ENCODE measurements at places on chromosomes 6 and 20.

DNA sequence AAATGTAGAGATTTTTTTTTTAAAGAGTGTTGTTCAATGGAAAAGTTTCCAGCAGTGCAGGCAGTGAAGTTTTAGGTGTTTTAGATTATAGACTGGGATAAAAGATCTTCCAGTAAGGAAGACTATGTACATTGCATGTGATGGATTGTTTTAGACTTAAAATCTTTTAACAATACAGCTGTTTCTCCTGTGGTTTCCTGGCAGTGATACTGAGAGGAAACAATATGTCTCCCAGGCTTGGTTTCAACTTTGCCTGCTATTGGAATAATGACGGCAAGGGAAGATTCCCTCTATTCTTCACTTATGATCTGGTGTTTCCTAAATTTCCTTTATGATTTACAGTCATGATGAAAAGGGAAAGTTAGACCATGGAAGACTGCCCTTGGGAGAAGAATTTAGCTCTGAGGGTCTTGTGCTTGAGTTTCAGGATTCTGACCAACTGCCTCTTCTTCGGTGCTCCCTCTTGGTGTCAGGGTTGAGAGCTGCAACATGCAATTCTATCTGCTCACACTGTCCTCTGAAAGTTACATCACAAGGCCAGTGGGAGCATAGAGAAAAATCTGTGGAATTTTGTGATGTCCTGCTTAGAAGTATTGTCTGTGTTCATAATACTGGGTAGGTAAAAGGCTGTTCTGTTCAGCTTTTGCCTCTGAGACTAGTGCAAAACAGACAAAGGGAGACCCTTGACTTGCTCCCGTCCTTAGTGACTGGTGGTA is 262.8 kb upstream of the MAN1A1 start:
- DNase-seq: no peak

- DNase-seq: no peak
Measured at GRCh38 chr6:55917751-55918415, 42.5 kb upstream of the BMP5 start.

DNA sequence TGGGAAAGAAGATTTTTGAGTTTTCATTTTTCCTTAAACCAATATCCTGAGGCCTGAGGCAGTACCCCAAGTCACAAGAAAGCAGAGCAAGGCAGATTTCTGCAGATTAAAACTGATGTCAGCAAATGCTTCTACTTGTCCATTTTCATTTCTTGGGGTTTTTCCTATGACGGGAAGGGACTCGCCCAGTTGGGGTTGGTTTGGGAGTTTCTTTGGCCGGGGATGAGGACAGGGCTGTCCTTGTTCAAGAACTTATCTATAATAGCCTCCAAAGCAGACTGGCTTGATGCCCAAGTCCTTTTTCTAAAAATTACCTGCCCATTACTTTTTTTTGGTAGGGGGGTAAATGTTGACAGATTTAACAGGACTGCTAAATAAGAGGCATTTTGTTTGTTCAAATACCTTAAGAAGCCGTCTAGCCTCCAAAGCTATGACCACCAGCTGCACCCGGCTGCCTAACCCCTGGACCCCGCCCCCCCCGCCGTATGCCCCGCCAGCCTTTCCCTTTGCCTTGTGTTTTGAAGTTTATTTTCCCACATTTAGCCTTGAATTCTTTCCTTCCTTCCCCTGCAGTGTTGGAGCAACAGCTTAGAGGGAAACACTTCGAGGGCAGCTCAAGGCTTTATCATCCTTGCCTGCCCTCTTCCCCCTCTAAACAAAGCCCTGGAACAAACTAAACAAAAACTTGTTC is 2.5 kb downstream of the KCNK5 start:
- no peak for DNase-seq

GRCh38 chr6:15400572-15401004 is 154.7 kb downstream of the JARID2 start:
- DNase-seq: peak; percentile 61

GRCh38 chr20:35146299-35146919 is 727 bp downstream of the EDEM2 start:
- DNase-seq: peak; percentile 71

- peak; percentile 46 for DNase-seq
Measured at GRCh38 chr20:23446505-23446904, 6.2 kb downstream of the CST11 start.

- no peak for DNase-seq
Measured at GRCh38 chr20:21920211-21920610, 214.7 kb downstream of the PAX1 start.

DNA sequence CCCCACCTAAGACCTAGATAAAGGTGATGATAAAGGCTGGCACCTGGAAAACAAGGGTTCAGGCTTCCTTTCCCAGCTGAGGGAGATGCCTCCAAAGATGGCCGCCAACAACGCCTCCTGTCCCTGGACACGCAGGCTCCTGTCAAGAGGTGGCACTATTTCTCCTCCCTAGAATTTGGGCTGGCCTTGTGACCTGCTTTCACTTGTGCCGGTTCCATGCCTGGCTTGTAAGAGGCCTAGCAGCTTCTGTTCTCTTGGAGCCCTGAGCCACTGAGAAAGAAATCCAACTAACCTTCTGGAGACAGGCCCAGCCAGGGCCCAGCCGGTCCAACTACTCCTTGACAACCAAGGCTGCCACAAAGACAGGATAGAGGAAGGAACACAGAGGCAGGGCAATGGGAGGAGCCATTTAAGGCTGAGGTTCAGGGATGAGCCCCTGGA is 60.2 kb upstream of the RALY start:
- DNase-seq: peak; percentile 52

- DNase-seq: peak; percentile 85
Measured at GRCh38 chr20:24917797-24918578, 31.1 kb upstream of the CST7 start.

- DNase-seq: no peak
Measured at GRCh38 chr20:56859801-56860261, 230.7 kb downstream of the TFAP2C start.

GRCh38 chr6:18280084-18280483 is 15.8 kb upstream of the DEK start:
- DNase-seq: no peak

GRCh38 chr6:108998485-108998884 is 96.2 kb downstream of the SESN1 start:
- no peak for DNase-seq

- DNase-seq: no peak
Measured at GRCh38 chr6:32097364-32097763, 11.8 kb downstream of the TNXB start.

- no peak for DNase-seq
Measured at GRCh38 chr6:165939601-165940290, 227.9 kb downstream of the TBXT start.

GRCh38 chr6:90033746-90034271 is 139.5 kb downstream of the GJA10 start:
- DNase-seq: no peak

GRCh38 chr6:52826513-52826912 is 14.1 kb downstream of the GSTA5 start:
- no peak for DNase-seq

- peak; percentile 54 for DNase-seq
Measured at GRCh38 chr20:6074145-6074561, 20.3 kb upstream of the LRRN4 start.

DNA sequence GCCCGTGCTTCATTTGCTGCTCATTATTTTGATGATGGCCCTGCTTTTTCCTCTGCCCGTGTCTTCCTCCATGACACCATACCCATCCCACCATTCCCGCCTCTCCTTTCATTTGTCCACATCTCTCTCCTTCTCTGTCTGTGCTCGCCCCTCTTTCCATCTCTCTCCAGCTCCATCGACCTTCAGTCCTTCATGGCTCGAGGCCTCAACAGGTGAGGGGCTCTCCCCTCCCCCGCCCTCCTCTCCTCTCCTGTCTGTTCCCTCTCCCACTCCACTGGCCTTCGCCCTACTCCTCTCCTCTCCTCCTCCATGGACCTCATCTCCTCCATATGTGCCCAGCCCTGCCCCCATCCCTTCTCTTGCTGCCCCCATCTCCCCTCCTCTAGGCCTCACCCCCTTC is 12.1 kb upstream of the ZBTB9 start:
- no peak for DNase-seq

- no peak for DNase-seq
Measured at GRCh38 chr6:11613858-11614257, 76.3 kb downstream of the TMEM170B start.

GRCh38 chr6:166556863-166557322 is 29.6 kb downstream of the RAMACL start:
- DNase-seq: no peak

DNA sequence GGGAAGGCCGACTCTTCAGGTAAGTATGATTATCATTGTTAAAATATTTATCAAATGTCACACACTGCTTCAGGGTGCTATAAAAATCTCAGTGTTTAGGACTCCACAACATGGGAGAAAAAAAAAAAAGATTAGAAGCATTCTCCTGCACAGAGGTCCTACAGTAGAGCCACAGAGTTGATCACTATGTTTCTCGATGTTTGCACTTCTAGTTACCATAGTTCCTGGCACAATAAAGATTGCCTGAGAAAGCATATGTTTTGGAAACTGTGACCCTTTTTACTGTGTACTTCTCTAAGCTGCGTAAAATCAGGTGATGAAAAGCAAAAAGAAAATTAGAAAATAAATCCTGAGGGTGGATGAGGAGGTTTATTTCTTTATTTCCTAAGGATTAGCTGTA is 269.9 kb upstream of the SYNCRIP start:
- no peak for DNase-seq

DNA sequence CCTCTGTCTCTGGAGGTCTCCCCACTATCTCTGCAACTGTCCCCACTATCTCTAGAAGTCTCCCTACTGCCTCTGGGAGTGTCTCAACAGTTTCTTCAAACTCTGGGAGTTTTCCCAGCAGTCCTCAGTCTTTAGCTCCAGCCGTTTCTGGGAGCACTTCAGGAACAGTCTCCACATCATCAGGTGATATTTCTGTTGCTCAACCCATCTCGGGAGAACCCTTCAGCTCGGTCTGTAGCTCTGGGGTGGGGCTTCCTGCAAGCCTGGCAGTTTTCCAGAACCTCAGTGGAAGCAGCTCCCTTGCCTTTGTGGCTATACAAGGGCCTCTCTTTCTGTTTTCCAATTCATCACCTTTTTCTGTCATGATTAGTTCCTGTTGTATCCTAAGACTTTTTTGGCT is 3.0 kb upstream of the SFTA2 start:
- DNase-seq: no peak

- DNase-seq: no peak
Measured at GRCh38 chr20:53567379-53567917, 26.2 kb downstream of the ZNF217 start.

DNA sequence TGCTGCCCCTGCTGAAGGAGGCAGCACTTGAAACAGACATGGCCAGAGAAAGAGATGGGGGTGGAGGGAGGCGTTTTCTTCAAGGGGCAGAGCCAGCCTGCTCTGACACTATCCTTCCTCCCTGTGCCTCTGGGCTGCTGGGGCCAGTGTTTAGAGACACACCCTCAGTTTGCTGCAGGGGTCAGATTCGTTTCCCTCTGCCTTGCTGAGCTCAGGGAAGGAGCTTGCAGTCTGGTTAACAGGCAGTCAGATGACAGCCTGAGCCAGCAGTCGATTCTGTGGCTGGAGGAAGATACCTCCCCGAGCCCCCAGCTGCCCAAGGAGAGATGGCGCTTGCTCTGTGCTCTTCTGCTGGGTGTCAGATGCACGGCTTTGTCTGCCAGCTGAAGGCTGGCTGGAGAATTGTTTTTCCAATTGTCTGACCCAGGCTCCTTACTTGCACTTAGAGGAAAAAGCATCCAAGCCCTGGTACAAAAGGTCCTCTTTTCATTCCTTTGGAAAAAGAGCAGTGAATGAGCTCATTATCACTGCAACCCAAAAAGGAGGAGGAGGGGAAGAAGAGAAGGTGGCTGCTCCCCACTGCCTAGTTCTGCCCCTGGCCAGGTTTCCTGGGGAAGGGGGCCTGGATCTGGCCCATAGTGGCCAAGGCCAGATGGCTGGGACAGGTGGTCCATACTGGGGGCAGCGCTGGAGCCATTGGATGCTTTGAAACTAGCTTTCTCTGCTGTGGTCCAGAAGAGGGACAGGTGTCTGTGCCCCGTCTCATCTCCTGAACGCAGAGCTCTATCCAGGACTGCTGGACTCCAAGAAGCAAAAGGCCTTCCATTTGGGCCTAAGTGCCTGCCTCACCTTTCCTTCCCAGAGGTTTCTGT is 88.2 kb downstream of the TCP11 start:
- no peak for DNase-seq

GRCh38 chr6:106103728-106104109 is 17.6 kb downstream of the PRDM1 start:
- no peak for DNase-seq

- DNase-seq: no peak
Measured at GRCh38 chr6:89836639-89837222, 7.1 kb downstream of the CASP8AP2 start.

DNA sequence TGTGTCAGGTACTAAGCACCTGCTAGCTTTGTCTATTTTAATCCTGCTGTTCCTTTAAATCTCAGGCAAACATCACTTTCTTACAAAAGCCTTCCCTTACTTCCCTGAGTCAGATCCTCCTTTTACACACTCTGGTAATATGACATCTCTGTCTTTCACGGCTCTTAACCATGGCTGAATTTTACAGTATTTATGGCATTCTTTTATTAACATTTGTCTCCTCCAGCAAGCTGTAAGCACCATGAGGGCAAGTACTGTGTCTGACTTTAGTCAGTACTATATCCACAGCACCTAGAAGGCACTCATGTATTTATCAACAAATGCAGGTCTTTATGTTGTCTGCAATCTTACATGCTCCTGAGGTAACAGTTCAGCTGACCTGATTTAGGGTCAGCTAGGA is 33.7 kb upstream of the HBS1L start:
- no peak for DNase-seq

- no peak for DNase-seq
Measured at GRCh38 chr20:45850926-45851325, 6.3 kb downstream of the ACOT8 start.

DNA sequence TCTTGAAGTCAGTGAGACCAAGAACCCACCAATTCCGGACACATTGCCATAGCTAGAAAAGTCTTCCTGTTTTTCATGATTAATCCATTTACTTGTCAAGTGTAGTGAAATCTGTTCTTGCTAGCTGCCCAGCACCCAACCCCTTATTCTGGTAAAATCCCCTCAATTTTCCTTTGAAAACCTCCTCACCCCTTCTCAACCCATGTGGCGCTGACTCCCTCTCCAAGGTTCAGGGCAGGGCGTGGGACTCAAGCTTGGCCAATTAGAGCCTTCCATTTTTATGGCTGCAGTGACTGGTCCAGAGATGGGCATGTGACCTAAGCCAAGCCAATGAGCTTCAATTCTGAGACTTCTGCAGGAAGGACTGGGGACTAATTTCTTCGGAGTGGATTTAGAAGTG is 9.8 kb upstream of the ZBP1 start:
- DNase-seq: no peak

DNA sequence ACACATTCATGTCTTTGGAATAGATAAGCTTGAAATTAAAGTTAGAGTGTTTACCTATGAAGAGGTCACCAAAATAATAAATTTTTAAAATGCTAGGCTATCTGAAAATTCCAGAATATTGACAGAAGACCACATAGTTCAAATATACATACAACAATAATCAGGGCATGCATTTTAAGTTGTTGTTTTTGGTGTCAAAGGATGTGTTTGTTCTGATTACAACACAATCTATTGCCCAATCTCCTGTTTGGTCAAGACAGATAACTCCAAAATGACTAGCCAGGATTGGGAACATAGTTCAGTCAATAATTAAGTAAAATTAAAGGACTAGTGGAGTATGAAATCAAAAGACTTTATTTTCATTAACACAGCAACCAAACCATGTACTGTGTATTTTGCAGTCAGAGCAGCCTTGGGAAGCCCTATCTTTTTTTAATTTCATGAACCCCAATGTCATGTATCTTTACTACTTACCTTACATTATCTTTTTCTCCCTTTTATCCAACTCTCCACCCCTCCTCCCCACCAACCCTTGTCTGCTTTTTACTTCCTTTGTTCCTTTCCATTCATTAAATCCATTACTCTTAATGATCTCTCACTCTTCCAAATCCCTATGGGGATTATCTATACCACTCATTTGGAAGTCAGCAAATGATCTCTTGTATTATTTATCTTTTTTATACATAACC is 111.2 kb downstream of the CDK19 start:
- no peak for DNase-seq

All from SK-N-SH (cell line).